ENCODE measurements at places on chromosomes 11 and 22.

- peak; percentile 83 for DNase-seq
Observed at GRCh38 chr22:23849009-23850006, 8.4 kb upstream of the SLC2A11 start.

GRCh38 chr22:43126501-43127165 is 16.1 kb downstream of the BIK start:
- no peak for DNase-seq

- no peak for DNase-seq
Observed at GRCh38 chr11:17691976-17692375, 27.4 kb upstream of the MYOD1 start.

- no peak for DNase-seq
Observed at GRCh38 chr11:81030186-81030585, 1589.4 kb upstream of the TENM4 start.
